ENCODE measurements at places on chromosomes 11 and 22.
A peak's percentile ranks its signal among the peaks of the same experiment; 100 is the strongest.

DNA sequence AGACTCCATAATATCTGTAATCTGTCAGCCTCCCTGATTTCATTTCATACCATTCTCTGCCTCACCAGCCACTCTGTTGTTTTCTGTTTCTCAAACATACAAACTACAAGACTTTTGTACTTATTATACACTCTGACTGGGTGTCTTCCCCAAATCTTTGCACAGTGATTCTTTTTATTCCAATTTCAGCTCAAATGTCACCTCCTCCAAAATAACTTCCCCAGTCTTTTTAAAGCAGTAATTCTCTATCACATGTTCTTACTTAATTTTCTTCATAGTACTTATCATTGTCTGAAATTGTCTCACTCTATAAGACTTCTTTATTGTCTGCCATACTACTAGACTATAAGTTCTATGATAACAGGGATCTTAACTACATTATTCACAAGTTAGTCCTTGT lies 19.6 kb downstream of the SOX6 start:
- no peak for DNase-seq

DNA sequence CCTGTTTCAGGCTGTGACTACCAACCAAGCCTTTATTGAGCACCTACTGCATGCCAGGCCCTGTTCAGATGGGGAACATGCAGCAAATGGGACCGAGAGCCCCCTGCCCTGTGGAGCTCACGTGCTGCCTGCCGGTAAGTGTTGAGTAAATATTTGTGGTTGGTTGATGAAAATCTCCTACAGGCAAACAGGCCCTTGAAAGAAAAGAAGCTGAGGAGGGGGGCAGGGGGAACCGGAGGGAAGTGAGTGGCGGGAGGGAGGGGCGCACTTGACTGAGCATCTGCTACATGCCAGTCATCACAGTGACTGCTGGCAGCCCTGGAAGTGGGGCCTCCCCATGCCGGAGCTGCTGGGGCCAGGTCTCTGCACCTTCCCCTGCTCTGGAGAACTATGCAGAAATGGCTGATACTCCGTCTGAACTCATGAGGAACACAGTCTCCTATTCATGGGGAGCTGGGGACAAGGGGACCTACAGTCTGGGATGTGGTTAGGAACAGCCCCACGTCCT lies 34.2 kb downstream of the MACROD1 start:
- DNase-seq, result no peak

GRCh38 chr11:96097844-96098421 lies 174.0 kb upstream of the MTMR2 start:
- peak; percentile 48 for DNase-seq

GRCh38 chr11:2740275-2740940 lies 40.6 kb upstream of the KCNQ1OT1 start:
- no peak for DNase-seq

DNA sequence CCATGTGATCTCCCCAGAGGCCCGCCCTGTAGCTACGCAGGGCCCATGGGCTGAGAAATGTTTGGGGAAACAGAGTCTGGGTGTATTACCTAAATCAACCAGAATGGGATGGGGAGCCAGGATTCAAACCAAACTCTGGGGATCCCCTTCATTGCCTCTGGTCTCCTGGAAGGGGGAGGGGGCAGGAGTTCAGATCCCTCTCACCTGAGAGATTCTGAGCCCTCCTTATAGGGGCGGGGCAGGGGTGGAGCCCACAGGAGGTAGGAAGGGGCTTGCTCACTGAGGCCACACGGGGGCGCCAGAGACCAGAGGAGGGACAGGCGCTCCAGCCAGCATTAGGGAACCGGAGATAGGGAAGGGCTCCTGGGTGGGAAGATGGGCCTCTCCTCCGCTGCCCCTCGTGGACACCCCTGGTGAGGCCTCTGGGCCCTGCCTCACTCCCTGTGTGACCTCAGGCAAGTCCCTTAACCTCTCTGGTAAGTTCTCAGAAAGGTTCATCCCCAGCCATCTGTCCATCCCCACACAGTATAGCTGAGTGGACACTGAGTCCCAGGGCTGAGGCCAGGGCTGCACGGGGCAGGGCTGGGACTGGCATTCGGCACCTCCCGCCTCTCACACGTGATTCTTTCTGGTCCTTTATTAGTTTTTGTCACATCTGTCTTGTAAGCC lies 2.7 kb upstream of the CDC42BPG start:
- peak; percentile 87 for DNase-seq

GRCh38 chr11:128548649-128549255 lies 38.6 kb downstream of the ETS1 start:
- peak; percentile 31 for DNase-seq

GRCh38 chr11:13450832-13451397 lies 12.1 kb downstream of the BTBD10 start:
- no peak for DNase-seq

GRCh38 chr11:30171661-30172060 lies 59.2 kb upstream of the FSHB start:
- DNase-seq, result no peak

- DNase-seq, result peak; percentile 68
These were observed 20.8 kb downstream of the CHRDL2 start for GRCh38 chr11:74710281-74710938.
